ENCODE measurements at places on chromosomes 7 and 10.

GRCh38 chr7:81883801-81884393, 114.0 kb upstream of the HGF start:
- DNase-seq: no peak

DNA sequence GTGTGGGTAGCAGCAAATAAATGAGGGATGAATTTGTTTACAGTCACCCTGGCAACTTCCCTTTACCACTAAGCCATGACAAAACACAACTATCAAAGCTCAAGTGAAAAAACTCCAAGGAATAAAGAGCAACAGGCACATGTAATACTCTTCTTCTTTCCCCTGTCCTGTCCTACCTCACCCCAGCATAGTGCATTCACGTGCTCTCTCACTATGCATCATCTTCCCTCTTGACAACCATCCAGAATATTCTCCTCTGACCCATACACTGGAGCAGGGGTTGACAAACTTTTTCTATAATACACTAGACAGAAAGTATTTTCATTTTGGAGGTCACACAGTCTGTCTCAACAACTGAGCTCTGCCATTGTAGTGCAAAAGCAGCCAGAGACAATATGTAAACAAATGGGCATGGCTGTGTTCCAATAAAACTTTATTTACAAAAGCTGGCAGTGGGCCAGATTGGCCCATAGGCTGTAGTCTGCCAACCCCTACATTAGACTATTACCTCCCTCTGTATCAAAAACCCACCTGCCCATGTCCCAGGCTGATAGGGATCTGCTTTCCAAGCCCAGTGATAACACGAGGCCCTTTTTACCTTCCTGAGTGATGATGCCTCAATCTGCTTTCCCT, 354.5 kb downstream of the FGFR2 start:
- no peak for DNase-seq

DNA sequence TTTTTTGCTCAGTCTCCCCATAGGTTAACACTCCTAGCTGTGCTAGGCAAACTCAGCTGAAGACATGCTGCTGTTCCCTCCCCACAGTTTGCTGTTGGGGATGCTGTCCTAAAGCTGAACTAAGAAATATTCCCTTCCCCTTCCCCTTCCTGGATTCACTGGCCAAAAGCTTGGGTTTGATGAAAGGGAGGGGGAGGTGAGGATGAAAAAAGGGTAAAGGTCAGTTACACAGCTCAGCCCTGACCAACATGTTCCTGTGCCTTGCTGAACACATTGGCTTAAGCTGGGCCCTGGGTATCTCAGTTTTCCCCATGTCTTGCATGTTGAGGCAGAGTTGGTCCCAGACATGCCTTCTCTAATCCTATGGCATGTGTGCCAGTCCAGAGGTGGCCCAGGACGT, 15.3 kb downstream of the CCM2 start:
- no peak for DNase-seq

DNA sequence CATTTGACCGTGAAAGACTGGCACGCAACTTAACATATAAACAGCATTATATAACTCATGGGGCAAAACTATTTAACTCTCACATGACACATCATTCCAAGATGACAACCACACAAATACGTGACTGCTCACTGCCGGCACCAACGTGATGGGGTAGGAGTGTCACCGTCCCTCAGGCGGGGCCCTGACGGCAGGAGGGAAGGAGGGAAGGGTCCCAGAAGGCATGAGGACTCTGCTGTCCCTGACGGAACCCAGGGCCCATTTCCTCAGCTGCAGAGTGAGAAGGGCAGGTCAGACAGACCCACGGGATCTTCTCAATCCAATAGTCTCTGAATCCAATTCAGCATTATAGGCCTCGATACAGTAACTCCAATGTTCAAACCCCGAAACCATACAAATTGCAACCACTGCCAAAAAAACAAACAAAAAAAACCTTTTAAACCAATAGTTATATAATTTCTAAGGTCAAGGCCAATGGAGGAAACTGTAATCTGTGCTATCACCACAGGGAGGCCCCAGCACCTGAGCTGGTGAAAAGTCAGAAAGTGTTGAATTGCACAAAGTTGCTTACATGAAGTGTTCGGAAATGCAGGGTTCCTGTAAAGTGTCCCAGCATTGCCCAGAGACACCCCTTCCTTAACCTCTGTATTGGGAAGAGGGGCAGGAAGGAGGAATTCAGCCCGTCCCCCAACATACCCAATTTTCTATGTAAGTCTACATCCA, 137.4 kb downstream of the TNS3 start:
- DNase-seq: no peak

GRCh38 chr10:11631890-11632587, 20.6 kb upstream of the USP6NL start:
- DNase-seq: no peak

GRCh38 chr7:100141555-100141949, 7.2 kb upstream of the LAMTOR4 start:
- no peak for DNase-seq

DNA sequence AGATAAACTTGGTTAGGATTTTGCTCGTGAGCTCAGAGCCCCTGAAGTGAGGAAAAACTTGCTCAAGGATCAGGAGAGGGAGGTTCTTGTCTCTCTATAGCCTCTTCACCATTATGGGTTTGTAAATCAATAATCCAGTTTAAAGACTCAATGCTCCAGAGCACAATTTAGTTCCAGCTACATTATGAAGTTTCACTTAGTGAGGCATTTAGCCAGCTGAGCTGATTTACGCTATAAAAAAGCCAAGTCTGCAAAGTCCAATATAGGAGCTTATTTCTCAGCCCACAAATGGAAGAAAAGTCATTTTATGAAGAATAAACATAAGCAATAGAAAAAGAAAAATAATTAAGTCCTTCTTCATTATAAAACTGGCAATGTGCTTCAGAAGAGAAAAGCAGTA, 130.6 kb downstream of the STRA8 start:
- no peak for DNase-seq

- DNase-seq: no peak
Observed at GRCh38 chr7:13874783-13875182, 114.7 kb downstream of the ETV1 start.

GRCh38 chr7:76430836-76431235, 6.1 kb downstream of the ZP3 start:
- no peak for DNase-seq

DNA sequence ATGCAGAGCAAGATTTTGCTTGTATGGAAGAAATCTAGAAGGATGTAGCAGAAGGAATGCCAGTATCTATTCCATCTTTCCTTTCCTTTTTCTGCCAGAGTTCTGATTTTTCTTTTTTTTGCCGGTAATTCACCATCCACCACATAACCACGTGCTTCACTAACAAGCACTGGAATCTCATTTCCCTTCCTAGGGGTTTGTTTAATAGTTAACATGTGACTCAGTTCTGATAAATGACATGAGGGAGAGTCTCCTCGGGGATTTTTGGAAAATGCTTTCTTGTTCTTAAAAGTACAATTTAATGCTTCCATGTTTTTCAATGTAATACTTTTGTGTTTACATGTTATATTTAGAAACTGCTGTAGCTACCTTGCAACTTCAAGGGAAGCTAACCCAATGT, 590.2 kb downstream of the SH2D4B start:
- no peak for DNase-seq

DNA sequence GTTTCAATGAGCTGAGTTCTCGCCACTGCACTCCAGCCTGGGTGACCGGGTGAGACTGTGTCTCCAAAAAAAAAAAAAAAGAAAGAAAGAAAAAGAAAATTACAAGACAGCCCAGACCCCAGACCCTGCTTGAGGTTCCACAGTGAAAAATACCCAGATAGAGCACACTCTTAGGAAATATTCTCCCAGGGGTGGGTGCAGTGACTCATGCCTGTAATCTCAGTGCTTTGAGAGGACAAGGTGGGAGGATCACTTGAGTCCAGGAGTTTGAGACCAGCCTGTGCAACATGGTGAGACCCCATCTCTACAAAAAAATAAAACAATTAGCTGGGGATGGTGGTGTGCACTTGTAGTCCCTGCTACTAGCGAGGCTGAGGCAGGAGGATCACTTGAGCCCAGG, 41.1 kb upstream of the GTF2IRD1 start:
- no peak for DNase-seq

DNA sequence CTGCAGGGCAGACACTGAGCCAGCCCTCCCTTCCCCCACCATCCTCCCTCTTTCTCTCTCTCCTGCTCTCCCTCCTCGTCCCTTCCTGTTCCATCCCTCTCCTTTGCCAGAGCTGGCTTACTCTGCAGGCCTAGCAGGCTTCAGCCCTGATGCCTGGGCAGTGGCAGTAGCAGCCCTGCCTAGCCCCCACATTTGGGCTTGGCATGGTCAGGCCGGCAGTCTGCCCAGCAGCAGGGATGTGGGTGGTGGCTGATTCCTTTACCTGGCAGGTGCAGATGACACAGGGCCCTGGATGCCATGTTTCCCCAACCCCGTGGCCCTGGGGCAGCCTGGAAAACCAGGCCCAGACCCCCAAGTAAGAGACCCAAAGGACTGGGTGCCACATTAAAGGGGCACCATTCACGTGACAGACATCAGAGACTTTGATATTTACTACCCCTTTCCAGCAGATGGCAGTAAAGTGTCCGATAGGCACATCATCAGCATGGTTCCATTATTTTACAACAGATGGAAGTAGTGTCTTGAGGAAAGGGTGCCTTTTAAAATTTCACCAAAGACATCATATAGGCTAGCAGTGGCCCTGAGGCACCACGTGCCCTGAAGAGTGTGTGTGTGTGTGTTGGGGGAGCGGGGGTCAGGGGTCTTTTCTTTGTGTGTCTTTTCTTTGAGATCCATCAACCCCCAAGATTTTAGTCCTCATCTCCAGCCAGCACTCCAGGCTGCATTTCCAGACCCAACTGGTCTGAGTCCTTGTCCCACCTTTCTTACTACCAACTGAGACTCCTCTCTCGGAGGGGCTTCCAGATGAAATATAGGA, 5.9 kb downstream of the KCP start:
- DNase-seq: peak; percentile 36

DNA sequence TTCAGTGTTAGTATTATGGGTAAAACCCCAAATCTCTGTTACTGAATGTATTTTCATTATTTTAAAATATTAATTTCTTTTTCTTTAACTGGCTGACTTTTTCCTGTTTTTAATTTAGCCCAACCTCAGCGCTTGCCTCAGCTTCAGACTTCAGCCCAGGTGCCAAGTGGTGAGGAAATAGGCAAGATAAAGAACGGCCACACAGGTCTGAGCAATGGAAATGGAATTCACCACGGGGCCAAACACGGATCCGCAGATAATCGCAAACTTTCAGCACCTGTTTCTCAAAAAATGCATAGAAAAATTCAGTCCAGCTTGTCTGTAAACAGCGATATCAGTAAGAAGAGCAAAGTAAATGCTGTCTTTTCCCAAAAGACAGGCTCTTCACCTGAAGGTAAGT, 57.5 kb downstream of the MDFIC start:
- DNase-seq: no peak

DNA sequence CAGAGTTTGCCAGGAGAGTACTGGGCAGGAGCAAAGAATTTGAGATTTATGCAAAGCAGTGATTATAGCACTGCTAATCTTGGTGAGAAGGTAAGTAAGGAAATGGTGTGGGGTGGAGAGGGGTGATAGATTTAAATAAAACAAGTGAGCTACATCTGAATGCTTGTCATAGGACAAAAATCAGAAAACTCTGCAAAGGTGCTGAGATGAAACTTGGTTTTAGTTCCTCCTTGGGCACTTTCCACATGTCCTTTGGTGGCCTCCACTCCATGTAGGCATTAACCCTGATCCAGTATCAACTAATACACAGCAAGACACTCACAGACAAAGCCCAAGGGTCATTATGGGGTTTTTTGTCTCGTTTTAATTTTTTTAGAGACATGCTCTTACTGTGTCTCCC, 25.7 kb upstream of the FAM107B start:
- DNase-seq: no peak

- no peak for DNase-seq
Observed at GRCh38 chr7:122070062-122070461, 74.0 kb downstream of the AASS start.

DNA sequence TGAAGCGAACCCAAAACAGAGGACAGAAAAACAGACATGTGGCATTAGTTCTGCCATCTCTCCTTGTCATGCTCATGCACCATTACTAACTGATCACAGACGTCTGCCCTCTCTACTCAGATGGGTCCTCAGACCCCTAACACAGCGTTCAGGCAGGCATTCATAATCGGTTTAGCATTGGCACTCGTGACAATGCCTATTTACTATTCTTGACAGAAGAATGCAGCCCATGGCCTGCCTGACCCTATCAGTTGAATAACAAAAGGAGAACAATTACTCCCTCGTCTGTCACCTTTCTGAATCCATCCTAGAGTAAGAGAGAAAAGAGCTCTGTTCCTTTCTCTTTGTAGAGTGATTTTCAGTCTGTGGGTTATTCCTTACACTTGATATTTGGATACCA, 194.6 kb upstream of the PHYHIPL start:
- no peak for DNase-seq

DNA sequence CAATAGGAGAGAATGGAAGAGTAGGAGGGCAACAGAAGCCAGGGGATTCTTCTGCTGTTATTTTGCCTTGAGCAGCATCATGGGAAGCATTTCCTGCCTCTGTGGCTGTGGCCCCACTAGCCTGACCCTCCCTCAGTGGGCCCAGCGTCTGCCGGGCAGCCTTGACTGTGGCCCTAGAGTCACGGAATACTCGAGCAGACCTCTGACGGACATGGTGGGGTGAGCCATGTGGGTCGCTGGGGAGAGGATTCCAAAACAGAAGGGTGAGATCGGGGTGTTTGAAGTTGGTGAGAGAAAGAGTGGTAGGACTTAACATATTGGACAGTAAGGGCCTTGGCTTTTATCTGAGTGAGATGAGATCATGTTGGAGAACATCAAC, 8.3 kb upstream of the PRKAG2 start:
- no peak for DNase-seq

DNA sequence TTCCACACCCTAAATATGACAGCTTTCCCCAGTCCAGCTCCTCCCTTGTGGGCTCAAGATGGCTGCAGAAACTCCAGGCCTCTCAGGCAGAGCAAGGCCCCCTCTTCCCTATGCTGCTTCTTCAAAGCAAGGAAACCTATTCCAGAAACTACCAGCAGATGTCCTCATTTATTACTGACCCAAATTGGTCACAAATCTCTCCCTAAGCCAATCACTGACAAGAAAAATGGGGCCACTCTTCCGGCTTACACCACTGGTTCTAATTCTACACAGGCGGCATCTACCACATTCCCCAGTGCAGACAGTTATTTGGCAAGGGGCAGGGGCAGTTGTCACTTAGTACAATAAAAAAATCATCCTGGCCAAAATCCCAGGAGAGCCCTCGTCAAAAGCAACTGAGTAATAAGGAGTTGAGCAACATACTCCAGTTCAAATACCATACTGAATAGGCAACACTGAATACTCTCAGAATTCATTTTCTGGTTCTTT, 150.4 kb downstream of the SFMBT2 start:
- peak; percentile 19 for DNase-seq

- DNase-seq: no peak
Observed at GRCh38 chr7:19715499-19715898, 6.7 kb upstream of the POLR1F start.

All from NCI-H526 treated with DMSO at 0.1 percent for 48 hours (cell line).